ENCODE measurements at places on chromosomes 12 and 14. TPM values are rescaled to one million over a fixed set of nuclear protein-coding genes. Genes with fewer than 3 reads are reported as not detected.

Gene PPP4R4
- 0.84 TPM for total RNA-seq

Gene CRADD
- 7.5 TPM for total RNA-seq

Gene AACS
- 3.8 TPM for total RNA-seq

Gene OR2AP1
- total RNA-seq = not detected

Gene RERGL
- total RNA-seq = not detected

Gene PTCSC3
- total RNA-seq = not detected

Measured in mononuclear cell (primary cell).